Smooth muscle cell of the brain vasculature (primary cell): ENCODE measurements at places on chromosomes 2 and 18.

DNA sequence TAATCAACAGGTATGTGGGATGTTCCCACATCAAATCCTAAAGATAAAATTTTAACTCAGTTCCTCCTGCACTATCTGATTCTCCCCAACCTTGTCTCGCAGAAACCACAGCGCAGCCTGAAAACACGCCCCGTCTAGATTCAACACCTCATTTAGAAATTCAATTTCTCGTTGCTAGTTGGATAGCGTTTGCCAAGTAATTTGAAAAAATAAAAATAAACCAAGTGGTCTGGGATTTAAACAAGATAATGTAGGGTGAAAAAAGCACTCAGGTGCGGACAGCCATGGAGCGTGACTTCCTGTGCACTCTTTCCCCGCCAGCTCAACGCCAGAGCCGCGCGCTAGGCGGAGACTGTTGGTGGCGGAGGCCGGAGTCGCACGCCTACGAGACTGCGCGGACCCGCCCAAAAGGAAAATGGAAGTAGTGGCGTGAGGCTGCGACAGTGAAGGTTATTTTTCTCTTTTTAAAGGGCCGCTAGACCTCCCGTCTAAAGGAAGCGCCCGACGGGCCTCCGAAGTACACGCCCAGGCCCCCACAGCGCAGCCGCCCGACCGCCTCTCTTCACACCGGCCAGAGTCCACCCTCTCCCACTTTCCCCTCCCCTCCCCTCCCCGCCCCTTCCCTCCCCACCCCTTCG lies 615 bp upstream of the CCNT2 start:
- no peak for DNase-seq

DNA sequence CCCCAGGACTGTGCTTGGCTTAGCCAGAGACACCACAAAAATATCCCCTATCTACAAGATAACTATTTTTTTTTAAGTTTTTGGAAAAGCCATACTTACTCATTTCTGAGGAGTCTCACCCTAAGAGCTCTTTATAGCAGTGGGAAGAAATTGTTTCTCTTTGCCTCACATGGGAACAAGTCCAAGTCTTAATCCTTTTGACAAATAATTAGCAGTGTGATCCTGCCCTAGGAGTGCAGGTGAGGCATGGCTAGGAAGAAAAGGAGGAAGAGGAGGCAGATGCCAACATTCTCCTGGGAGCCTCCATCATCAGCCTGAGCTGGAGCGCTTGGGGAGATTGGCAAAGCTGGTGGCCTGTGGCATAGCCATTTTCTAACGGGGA lies 115.6 kb downstream of the STPG4 start:
- no peak for DNase-seq

DNA sequence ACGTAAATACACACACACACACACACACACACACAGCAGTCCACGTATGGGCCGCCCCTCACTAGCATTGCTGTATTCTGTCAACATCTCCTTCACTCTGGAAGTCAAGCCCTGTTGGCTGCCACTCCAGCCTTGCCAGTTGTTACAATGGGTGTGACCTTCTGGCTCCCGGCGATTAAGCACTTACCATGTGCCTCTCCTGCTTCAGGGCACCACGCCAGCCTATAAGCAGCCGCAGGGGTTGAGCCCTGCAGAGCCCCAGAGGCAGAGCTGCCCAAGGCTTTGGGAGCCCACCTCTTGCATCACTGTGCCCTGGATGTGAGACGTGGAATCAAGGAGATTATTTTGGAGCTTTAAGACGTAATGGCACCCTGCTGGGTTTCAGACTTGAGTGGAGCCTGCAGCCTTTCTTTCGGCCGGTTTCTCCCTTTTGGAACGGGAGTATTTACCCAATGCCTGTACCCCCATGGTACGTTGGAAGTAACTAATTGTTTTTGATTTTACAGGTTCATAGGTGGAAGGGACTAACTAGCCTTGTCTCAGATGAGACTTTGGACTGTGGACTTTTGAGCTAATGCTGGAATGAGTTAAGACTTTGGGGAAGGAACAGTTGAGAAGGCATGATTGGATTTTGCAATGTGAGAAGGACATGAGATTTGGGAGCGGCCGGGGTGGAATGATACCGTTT lies 54.5 kb upstream of the ROCK2 start:
- DNase-seq, result no peak

DNA sequence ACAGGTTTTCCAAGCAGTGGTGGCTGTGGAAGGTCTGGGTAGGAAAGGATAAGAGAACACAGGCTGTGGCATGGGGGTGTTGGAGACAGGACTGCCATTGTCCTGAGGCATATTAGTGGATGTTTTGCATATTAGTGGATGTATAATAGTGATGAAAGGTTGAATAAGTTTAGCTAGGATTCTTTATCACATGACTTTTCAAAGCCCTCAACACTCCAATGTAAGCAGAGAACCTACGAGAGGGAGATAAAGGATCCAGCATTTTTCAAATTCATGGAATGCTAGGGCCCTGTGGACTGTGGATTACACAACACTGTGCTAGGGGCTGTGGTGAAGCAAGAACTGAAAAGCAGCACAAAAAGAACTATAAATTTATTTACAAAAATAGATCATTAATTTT lies 63.2 kb downstream of the POLE4 start:
- DNase-seq, result no peak

- no peak for DNase-seq
These were observed 72.5 kb downstream of the VAPA start for GRCh38 chr18:9986156-9986930.

- no peak for DNase-seq
These were observed 32.9 kb upstream of the PIK3C3 start for GRCh38 chr18:41922176-41922575.

GRCh38 chr2:23009545-23010149 lies 375.3 kb upstream of the KLHL29 start:
- DNase-seq, result no peak

- DNase-seq, result no peak
These were observed 312.9 kb downstream of the GULP1 start for GRCh38 chr2:188604579-188604978.

DNA sequence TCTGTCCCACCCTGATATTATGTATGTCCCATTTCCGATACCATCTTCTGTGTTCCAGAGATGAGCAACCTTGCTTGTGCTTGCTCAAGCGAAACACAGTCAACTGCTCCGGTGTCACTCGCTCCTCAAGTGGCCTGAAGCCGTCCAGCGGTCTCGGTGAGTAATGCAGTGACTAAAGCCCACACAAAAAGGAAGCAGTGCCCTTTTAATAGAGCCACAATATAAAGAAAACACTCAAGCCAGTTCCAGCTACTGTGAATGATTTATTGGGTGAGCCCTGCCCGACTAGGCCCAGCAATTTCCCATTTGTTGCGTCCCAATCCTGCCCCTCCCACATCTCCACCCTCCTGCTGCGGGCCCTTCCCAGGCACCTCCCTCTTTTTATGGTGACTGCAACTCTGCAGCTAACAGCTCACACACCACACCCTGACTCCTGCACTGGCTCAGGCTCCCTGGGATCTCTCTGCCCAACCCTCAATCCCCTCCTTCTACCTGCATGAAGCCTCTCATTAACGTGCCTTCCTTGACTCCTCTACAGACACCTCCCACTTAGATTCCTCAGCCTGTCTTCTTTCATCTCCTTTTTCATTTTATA lies 44.2 kb upstream of the DSC1 start:
- DNase-seq, result no peak

GRCh38 chr2:199811346-199811745 lies 39.6 kb downstream of the FTCDNL1 start:
- DNase-seq, result no peak

DNA sequence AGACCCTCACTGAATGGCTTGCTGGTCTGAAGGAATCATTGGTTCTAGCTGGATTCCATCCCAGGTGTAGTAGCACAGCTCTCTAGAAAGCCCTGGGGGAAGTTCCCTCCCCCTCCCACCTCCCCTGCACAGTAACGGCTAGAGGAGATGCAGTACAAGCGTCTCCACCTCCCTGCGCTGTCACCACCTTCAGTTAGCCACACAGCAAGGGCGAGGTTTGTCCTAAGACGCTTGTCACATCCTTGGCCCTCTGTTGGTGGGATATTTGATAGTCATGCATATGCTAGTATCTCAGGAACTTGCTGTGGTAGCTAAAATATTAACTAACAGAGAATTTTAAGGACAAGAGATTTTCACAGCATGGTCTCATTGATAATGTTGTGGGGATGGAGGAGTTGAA lies 19.4 kb downstream of the TRAPPC12 start:
- no peak for DNase-seq

DNA sequence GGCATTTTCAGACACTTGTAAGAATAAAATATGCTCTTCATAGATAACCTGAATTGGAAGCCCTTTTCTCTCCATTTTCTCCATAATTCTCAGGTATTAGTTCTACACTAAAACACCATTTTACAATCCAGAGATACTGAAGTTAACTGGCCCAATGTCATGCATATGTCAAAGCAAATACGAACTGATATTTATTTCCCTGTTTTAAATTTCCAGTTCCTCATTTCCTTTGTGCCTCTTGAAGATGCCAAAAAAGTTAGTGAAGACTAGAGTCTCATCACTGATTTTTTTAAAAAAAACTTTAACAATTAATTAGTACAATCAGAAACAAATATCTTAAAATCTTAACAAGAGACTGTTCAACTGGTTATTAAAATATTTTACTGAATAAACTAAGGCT lies 52.8 kb upstream of the ITGB6 start:
- DNase-seq, result no peak

GRCh38 chr2:118902266-118903028 lies 39.5 kb upstream of the MARCO start:
- DNase-seq, result no peak

DNA sequence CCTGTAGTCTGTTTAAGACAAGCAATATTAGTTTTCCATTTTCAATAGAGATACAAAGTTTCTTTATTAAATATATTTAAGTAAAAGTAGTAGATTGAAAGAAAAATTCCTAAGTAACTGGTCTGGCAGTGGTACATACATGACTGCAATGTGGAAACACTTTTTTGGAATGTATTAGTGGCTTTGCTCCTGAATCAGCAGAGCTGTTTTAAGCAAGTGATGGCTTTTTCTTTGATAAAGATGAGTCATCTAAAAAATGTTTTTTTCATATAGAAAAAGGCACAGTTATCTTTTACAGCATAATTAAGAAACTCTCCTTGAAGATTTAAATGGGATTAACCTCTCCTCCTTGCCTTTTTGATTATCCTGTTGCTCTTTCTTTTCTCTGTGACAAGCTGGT lies 34.9 kb downstream of the KDM3A start:
- no peak for DNase-seq

DNA sequence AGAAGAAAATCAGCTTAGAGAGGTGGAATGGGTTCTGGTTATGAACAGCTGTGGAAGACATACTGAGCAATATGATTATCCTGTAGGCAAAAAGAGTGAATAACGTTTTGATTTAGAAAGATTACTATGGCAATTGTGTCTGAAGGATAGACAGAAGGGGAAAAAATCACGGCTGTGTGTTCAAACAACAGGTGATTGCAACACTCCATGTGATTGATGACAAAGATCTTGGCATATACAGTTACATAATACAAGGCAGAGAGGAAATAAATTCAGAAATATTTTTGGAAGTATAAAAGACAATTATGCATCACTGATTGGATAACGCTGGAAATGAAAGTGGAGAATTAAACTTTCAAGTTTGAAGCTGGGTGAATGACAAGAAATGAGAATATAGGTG lies 58.5 kb upstream of the KCNJ3 start:
- DNase-seq, result no peak

DNA sequence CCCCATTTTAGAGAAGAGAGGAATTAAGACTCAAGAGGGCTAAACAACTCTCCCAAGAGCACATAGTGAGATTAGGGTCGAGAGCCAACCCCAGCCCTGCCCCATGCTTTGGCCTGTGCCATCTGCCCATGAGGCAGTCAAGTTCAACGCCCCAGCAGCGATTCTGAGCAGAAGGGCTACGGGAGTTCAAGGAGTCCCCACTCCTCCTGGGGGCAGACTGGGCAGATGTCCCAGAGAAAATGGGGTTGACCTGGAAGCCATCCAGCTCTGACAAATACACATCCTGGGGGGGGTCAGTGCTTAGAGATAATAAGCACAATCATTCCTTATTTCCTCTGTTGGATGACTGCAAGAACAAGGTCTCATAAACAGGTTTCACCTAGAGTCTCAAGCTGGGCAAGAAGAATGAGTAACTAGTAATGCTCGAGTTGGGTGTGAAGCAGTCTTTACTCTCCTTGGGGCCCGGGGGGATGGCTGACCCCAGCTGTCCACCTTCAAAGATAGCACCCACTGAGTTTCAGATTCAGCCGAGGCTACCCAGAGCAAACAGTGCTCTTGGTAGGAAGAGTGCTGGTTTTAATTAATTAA lies 716.4 kb downstream of the RNF144A start:
- DNase-seq, result no peak

- no peak for DNase-seq
These were observed 227.4 kb downstream of the MBD2 start for GRCh38 chr18:53997064-53997463.

GRCh38 chr2:42216694-42217093 lies 47.5 kb downstream of the EML4 start:
- no peak for DNase-seq

DNA sequence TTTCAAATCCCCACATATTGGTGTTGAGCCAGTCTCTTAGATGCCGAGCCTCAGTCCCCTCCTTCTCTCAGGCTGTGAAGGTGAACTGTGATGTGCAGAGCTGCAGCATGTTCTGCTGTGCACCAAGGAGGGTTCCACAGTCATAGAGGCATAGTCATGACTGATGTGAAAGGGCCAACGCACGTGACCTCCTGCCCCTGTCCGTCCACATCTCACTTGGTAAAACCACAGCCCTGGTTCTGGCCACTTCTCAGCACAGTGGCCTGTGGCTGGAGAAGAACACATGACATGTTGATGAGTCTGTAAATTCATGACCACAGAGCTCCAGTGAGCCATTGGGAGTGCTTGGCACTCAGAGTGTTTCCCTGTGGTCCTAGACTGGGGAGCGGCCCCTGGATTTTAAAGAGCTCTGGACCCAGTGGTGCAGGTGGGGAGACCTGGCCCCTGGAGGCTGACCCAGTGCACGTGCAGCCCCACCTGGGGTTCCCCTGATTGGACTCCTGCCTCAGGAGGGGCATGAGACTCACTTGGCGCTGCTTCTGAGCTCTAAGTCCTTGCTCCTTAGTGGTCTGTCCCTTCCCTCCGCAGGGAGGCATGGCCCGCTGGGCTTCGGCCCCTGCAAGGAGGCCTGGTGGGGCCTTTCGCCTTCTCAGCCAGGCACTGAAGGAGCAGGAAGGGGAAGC lies 25.3 kb downstream of the INPP4A start:
- DNase-seq, result no peak

GRCh38 chr2:40485318-40485717 lies 33.4 kb upstream of the SLC8A1 start:
- DNase-seq, result no peak

- no peak for DNase-seq
These were observed 64.8 kb downstream of the MOGAT1 start for GRCh38 chr2:222736301-222736700.

GRCh38 chr2:19216676-19217602 lies 141.5 kb downstream of the OSR1 start:
- no peak for DNase-seq
